ENCODE measurements at places on chromosomes 5 and 9.
A peak's percentile ranks its signal among the peaks of the same experiment; 100 is the strongest.

- DNase-seq: no peak
These were observed 25.5 kb downstream of the CNTLN start for GRCh38 chr9:17160327-17160726.

- no peak for DNase-seq
These were observed 58.2 kb downstream of the RGS3 start for GRCh38 chr9:113521693-113522255.

DNA sequence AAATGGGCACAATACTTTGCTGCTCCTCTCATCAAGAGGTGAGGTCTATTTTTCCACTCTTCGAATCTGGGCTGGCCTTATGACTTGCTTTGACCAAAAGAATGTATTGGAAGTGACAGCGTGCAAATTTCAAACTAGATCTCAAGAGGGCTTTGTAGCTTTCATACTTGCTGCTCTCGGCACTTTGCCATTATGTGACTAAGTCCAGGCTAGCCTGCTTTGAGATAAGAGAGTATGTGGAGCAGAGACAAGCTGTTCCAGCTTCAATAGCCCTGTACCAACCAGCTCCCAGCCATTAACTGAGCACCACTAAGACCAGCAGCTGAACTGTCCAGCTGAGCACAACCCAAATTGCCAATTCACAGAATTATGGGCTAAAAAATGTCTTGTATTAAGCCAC is 124.6 kb downstream of the ACER2 start:
- DNase-seq: no peak

DNA sequence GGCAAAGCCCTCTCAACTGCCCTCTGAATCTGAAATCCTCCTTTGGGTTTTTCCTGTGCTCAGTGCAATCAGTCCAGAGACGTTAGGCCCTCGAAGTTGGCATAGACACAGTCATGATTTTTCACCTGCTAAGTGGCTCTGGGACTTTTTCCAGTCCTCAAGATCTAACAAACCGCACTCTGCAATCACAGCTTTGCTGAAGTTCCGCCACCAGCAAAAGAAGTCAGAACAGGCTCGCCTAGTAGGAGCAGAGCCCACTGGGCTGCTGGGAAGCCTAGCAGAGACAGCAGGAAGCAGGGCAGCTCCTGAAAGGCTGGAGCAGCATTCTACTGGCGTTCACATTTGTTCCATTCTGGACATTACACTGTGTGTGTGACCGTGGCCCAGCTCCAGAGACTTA is 222.8 kb upstream of the KIF2A start:
- DNase-seq: no peak

GRCh38 chr5:74948031-74948546 is 81.9 kb upstream of the FAM169A start:
- DNase-seq: no peak

GRCh38 chr5:143128412-143129071 is 274.9 kb downstream of the NR3C1 start:
- no peak for DNase-seq

DNA sequence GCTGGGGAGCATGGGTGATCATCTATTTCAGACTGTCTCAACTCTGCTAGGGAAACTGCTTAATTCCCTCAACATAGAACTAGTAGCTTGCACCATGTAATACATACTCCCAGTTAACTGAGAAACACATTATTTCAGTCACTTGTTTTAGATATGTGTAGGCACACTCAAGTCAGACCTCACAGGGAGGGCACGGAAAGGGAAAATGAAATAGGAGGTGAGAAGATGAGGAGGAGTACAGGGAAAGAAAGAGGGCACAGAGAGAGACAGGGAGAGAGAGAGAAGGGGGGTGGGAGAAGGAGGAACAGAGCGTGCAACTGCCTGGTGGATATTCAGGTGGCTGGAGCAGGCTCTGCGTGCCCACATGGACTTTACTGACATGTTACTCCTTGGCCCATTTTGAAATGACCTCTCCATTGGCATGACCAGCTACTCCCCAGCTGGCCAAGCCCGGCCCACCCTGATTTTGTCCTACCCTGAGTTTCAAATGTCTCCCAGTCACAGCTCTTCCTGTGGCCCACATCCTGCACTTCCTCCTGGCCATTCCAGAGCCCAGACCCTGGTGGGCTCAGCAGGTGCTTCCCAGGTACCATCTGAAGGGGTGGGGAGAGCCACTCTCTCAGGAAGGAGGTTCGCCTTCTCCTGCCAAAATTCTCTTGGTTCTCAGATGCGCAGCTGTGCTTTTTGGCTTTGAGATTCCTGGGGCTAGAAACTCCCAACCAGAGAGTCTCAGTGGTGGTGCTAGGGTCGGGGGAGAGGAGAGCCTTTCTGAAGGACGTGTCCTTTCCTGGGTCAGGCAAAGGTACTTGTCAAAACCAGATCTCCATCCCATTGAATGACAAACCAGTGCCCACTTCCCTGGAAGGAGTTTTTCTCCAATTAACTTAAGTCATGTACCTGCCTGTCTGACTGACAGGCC is 229.4 kb downstream of the FSTL4 start:
- DNase-seq: no peak

DNA sequence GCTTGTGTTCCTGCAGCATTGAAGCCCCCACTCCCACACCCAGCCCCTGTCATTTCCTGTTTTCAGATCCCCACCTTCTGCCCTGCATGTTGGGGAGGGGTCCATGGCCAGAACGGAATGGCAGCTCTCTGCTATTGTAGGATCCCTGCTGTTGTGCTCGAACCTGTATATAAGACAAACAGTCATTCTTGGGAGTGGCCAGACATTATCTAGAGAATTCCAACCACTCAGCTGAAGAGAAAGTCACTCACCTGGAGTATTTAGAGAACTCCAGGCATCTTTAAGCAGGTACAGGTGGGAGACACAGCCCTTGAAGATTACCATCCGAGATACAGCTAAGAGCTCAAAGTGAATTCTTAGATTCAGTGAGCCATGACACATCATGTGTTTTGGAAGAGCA is 96.1 kb downstream of the C9orf152 start:
- no peak for DNase-seq

GRCh38 chr5:127586811-127587210 is 62.1 kb upstream of the CTXN3 start:
- DNase-seq: no peak

DNA sequence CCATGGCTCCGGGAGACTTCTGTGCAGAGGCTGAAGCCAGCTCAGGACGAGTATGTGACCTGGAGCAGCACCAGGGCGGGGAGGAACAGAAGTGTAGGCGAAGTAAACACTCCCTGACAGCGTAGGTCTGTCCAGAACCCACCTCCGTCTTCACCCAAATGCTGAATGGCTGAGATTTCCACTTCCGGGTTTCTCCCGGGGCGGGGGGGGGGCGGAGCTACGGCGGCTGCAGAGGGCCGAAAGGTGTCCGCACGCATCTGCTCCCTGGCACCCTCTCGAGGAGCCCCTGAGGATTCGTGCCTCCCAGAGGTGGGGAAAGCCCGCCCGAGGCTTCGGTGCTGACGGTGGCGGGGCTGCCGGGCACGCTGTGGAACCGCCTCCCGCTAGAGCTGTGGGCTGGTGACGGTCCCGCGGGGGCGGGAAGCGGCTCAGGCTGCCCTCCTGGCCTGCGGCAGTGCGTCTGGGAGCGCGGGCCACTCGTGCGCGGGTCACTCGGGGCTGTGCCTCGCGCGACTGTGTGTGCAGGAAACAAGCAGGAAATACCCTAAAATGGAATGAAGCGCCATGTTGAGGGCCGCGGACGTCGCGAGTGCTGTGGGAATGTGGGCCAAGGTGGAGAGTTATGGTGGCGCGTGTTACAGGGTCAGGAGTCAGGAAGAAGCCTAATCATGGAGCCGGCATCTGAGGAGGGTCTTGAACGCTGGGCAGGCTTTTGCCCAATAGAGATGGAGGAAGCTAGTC is 1425.4 kb downstream of the FOXD4L5 start:
- no peak for DNase-seq

DNA sequence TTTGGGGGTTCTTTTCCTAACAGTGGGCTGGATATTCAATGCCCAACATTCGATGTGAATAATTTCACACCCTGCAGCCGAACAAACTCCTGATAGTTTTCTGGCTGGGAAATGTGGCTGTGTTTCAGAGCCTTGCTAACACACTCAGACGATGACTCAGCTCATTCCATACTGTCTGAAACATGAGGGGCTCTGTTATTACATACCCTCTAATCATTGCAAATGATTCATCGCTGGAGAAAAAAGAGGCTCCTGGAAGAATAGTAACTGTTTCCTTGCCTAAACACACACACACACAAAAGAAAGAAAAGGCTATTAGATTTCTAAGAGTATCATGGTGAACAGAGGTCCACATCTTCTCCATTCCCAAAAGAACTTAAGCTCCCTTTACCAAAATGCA is 75.8 kb downstream of the OXCT1 start:
- DNase-seq: no peak

- DNase-seq: no peak
These were observed 265.8 kb upstream of the IRX4 start for GRCh38 chr5:2148312-2149194.

GRCh38 chr5:116370886-116371285 is 203.7 kb downstream of the SEMA6A start:
- no peak for DNase-seq

DNA sequence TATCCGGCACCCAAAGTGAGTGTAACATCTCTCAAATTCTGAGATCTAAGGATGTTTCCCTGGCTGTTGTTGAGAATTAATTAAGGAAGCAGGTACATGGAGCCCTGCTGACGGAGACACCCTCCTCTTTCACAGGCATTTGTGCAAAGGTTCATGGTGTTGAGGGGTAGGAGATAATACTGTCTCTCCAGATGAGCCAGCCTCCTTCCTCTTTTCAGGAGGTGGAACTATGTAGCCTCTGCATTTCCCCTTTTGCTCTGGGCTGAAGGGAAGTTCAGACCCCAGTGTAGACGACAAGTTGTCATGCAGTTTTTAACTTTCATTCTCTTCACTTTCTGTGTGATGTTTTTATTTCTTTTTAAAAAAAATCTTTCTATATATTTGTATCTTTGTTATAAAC is 107.5 kb downstream of the GALNT10 start:
- DNase-seq: no peak

GRCh38 chr5:105954341-105954740 is 1716.4 kb downstream of the EFNA5 start:
- no peak for DNase-seq

DNA sequence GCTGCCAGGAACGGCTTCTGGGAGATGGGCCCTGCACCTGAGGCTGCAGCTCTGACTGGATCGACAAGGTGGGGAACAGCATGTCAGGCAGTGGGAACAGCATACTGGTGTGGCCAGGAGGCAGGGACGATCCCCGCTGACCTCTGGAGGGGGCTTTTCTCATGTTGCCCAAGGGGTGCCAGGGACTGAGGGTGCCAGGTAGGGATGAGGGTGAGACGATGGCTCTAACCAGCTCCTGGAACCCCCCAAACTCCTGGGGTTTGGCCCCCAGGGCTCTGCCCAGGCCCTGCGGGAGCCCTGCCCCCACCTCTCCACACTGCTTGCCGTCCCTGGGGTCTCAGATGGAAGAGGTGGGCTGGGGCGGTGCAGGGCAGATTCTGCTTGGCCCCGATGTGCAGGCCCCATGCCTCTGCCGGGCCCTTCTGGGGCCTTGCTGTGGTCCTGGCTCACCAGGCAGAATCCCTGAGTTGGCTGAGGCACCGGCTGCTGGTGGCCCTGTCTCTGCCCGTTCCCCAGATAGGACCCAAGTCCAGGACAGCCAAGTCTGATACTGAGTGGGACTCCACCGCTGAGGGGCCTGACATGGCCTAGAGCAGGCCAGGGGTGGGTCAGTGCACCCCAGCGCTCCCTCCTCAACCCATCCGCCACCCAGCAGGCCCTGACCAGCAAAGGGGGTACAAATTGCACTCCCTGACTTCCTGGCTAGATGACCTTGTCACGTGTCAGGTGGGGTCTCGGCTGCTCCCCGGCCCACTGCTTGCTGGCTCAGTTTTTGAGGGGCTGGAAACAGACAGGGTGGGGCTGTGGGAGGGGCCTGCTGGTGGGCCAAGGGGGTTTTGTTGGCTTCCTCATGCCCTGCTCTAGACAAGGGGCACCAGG is 28.4 kb upstream of the RNF130 start:
- no peak for DNase-seq

- no peak for DNase-seq
These were observed 729.1 kb downstream of the DNAH5 start for GRCh38 chr5:13215370-13215769.

DNA sequence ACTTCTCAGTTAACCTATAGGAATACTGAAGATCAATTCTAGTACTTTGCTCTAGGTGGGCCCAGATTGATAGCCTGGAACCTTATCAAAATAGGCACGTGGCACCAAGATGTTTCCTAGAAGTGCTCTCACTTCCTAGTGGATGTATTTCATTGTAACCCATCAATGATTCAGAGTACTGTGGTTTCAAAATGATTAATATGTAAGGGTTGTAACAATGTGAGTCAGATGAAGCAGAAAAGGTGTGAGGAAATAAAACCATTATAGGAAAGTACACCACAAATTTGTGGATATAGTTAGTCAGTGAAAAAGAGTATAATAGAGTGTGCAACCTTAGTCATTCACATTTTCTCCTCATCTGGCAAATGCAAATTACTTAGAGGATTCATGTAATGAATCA is 177.3 kb upstream of the FST start:
- DNase-seq: no peak

- DNase-seq: no peak
These were observed 5.0 kb upstream of the GPRIN1 start for GRCh38 chr5:176614805-176615478.

GRCh38 chr5:134247428-134248224 is 21.8 kb upstream of the PPP2CA start:
- no peak for DNase-seq

- no peak for DNase-seq
These were observed 88.5 kb upstream of the SPDL1 start for GRCh38 chr5:169494941-169495548.

- no peak for DNase-seq
These were observed 356.5 kb downstream of the CDH9 start for GRCh38 chr5:26681861-26682260.

GRCh38 chr5:91313757-91314673 is 69.1 kb downstream of the ARRDC3 start:
- DNase-seq: peak; percentile 80

GRCh38 chr9:29830821-29831220 is 2257.5 kb upstream of the C9orf72 start:
- DNase-seq: no peak

- DNase-seq: no peak
These were observed 102.9 kb downstream of the BOD1 start for GRCh38 chr5:173513521-173513991.

- no peak for DNase-seq
These were observed 313.6 kb upstream of the CD180 start for GRCh38 chr5:67510204-67510603.

- no peak for DNase-seq
These were observed 48.0 kb upstream of the DMRT3 start for GRCh38 chr9:928363-929042.

GRCh38 chr9:132231019-132231701 is 69.3 kb downstream of the NTNG2 start:
- no peak for DNase-seq
